ENCODE measurements at places on chromosomes 4 and X.

GRCh38 chr4:76188557-76188956, 25.1 kb downstream of the SCARB2 start:
- no peak for DNase-seq

DNA sequence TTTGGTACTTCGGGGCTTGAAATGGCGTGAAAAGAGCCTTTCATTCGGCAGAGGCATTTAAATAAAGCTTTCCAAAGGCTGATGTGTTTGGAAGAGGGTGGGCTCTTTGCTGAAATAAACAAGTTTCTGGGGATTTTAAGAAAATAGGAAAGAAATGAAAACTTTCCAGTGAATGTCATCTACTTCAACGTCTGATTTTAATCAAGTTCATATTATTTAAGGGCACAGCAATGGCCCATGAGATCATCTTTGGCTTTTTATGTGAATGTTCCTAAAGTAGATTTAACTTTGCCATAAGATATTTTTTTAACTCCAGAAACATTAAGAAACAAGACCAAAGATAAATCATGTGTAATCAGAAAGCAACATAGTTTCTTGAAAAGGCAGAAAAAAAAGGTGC, 69.8 kb upstream of the TTC29 start:
- no peak for DNase-seq

GRCh38 chr4:92183825-92184224, 119.9 kb upstream of the GRID2 start:
- DNase-seq, result no peak

- no peak for DNase-seq
Measured at GRCh38 chrX:24085101-24085500, 30.3 kb downstream of the EIF2S3 start.

DNA sequence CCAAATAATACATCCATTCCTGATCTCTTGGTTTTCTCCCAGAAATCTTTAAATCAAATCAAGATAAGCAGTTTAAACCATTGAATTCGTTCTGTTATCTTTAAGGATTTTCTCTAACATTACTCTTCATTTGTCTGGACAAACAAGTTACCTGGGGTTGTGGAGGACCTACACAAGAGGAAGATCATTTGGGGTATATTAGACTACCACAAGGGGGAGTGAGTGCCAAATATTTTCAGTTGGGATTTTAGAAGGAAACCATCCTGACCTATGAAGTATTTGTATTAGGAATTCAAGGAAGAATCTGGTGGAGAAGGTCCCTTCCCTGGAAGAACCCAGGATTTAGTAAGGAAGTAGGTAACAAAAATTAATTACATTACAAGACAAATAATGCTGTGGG, 12.0 kb upstream of the DCHS2 start:
- DNase-seq, result no peak

DNA sequence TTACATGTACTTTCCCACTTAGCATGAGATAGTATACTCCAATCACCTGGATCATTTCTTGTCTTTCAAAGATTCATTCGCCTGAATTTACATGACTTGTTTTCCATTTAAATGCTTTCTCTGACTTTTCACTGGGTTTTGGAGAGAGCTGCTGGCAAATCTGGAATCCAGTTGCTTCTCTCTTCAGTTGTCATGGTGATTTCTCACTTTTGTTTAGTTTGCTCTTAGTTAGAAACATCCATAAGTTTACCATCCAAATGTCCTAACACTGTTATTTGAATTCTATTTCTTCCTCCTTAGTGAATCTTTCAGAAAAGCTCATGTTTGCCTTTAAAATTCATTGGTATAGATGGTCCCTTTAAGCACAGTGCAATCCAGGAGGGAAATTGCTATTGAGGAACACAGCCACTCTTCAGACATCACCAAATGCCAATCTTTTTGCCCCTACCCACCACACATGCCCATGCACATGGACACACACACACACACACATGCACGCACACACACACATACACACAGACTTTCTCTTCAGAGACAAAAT, 51.7 kb downstream of the REELD1 start:
- no peak for DNase-seq

DNA sequence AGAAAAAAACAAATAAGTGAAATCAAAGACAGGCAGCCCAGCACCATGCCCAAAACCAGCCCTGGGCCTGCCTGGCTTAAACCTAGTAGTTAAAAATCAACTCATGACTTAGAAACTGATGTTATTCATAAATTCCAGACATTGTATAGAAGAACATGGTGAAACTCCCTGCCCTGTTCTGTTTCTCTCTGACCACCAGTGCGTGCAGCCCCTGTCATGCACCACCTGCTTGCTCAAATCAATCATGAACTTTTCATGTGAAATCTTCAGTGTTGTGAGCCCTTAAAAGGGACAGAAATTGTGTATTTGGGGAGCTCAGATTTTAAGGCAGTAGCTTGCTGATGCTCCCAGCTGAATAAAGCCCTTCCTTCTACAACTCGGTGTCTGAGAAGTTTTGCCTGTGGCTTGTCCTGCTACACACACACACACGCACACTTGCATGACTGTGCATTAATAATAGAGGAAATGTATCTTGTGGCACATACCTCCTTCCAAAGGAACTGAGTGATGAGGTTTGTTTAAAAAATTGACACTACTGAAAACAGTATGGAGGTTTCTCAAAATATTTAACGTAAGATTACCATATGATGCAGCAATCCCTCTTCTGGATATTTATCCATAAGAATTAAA, 39.2 kb upstream of the UGT2B7 start:
- no peak for DNase-seq

DNA sequence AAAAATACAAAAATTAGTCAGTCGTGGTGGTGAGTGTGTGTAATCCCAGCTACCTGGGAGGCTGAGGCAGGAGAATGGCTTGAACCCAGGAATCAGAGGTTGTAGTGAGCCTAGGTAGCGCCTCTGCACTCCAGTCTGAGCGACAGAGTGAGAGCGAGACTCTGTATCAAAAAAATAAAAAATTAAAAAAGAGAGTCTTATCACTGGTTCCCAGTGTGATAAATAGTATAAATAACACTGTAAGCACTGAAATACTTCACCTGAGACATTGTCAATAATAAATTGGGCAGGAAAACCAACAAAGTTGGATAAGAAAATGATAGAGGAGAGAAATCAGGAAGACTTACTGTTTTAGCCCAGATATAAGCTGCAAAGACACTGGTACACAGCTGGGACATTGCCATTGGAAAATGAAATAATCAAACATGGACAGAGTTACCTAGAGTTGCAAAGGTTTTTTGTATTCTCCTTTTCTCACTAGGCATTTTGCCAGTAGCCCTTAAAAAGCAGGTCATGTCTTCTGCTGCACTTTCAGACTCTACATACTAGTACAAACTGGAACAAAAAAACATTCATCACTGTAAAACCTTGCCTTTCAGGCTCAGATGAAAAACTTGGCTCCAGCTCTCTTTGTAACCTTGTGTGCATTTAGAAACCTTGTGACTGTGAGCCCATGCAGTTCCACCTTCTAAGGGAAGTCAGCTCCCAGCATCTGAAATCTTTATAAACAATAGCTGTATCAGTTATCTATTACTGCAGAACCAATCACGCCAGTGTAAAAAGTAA, 55.0 kb upstream of the PPP1R2C start:
- DNase-seq, result no peak

DNA sequence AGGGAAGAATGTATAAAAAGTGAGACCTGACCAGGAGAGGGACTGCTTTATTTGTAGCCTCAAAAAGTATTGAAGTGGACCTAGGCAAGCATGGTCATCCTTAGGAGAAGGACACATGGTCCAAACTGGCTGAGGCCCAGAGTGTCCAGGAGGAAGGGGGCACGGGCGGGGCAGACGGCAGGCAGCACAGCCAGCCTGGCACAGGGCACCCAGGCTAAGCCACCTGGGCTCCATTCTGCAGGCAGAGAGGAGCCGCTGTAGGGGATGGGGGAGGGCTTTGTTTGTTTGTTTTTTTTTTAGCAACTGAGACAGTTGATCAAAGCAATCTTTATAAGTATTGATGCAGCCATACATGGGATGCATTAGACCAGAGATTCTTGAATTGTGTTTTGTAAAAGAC, 188.6 kb downstream of the PRDM5 start:
- DNase-seq, result no peak

- DNase-seq, result no peak
Measured at GRCh38 chr4:87388901-87389300, 2.1 kb downstream of the HSD17B11 start.

- no peak for DNase-seq
Measured at GRCh38 chr4:154126276-154126675, 337.4 kb upstream of the SFRP2 start.

GRCh38 chrX:129574214-129574613, 34.2 kb downstream of the OCRL start:
- DNase-seq, result no peak

GRCh38 chr4:67052814-67053675, 492.3 kb downstream of the CENPC start:
- DNase-seq, result no peak

DNA sequence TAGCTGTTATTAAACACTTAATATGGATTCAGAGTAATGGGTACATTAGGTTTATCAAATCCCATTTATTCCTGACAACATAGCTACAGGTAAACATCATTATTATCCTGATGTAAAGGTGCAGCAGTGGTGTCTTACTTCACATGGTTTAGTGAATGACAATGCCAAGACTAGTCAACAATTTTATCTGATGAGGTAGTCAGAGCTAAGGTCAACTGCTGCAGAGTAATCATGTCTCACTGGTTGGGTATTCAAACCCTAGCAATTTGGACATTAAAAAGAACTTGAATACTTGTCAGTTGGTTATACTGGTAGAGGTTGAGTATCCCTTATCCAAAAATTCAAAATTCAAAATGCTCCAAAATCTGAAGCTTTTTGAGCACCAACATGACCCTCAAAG, 117.6 kb downstream of the MAB21L2 start:
- DNase-seq, result no peak

- DNase-seq, result no peak
Measured at GRCh38 chr4:147550626-147551246, 66.5 kb upstream of the TMEM184C start.

DNA sequence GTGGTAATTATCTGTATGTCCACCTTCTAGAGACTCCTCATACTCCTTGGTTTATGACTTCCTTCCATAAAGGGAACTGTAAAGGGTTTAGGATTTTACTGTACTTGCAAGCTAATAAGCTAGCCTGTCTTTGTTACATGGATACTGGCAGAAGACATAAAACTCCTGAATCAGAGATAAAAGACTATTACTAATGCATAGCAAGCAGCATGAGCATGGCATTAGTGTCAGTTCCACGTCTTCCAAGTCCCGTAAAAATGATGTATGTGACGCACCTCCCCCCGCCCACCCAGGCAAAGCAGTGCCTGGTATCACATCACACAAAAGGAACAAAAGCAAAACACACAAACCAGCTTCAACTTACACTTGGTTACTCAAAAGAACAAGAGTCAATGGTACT, 71.0 kb downstream of the SLC10A6 start:
- DNase-seq, result no peak

DNA sequence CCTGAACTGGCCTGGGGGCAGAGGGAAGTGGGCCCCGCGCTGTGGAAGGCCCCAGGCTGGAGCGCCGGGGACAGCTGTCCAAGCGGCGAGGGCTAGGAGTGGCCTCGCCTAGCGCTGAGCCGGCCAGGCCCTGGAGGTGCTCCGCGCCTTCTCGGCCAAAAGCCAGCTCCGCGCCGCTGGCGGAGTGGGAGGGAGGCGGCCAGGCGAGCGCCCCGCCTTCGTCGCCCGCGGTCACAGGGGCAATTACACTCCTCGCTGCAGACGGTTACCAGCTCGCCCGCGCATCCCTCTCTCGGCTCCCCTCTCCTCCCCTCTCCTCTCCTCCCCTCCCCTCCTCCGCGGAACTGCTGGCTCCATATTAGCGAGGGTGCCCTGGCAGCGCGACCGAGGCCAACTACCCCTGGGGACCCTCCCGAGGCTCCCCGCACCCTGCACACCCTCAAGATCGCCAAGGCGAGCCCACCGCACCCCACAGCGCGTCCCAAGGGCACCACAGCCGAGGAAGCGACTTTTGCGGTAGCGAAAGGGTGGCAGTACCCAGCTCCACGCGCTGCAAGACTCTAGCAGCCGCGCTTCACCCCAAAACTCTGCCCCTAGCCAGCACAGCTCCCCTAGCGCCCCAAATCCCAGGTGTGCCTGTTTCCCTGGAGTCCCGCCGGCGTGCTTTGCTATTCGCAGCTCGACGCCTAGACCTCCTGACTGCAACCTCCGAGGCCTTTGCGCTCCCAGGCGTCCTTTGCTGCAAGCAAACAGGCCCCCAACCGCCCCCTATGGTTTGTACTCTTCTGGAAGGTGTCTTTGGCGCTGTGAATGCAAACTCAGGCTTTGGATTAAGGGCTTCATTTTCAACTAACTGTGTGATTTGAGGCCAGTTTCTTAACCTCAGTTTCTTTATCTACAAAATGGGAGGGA, 91.4 kb downstream of the BCOR start:
- DNase-seq, result no peak

DNA sequence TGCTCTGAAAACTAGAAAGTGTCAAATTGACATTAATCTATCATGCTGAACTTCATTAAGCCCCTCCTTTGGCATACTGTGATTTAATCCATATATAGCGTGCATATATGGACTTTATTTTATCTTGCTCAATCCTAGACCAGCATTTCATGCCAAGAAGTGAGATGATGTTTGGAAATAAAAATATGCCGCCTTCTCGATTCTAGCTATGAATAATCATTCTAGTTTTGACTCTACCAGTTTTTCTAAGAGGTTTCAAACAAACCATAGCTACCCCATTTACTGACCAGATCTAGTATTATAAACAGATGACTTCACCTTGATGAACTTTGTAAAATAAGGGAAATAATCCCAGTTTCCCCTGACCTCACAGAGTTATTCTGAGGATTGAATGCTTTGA, 95.0 kb downstream of the ARX start:
- DNase-seq, result no peak

GRCh38 chrX:95291561-95291960, 1393.1 kb upstream of the DIAPH2 start:
- DNase-seq, result no peak

DNA sequence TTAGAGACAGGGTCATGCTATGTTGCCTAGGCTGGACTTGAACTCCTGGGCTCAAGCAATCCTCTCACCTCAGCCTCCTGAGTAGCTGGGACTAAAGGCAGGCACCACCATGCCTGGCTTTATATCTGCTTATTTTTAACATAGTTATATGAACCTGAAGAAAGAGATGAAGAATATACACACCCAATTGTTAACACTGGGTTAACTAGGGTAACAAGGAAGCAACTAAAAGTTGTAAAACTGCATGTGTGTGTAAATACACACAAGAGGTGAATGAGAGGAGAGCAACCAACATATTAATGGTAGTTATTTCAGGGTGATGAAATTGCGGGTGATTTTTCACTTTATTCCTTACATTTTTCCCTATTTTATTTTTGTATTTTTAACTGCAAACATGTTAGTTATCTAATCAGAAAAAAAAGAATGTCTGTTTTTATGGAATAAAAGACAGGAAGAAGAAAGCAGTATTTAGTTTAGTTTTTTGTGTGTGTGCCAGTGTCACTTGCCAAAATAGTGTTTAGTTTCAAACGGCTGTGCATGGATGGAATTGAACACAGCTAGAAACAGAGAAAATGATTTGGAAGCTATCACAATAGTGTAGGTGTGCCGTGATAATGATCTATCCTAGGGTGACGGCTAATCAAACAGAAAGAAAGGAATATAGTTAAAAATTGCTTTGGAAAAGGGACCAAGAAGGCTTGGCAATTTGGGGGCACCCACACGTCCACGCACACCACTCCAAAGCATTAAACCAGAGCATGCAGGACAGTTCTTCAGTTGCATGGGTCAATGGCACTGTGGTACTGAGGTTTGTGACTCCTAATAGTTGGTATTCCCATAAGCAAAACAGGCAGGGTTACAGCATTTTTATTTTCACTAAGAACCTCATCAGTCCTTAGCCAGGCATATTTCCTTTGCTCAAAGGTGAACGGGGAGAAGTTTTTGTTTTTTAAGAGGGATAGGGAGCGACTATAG, 89.1 kb upstream of the KLHL13 start:
- no peak for DNase-seq

- DNase-seq, result no peak
Measured at GRCh38 chrX:20029728-20030127, 38.9 kb upstream of the BCLAF3 start.

Data from CD4-positive, alpha-beta T cell treated with Interleukin-15 for 4 hours (primary cell).